ENCODE measurements at places on chromosomes 1 and 21.

DNA sequence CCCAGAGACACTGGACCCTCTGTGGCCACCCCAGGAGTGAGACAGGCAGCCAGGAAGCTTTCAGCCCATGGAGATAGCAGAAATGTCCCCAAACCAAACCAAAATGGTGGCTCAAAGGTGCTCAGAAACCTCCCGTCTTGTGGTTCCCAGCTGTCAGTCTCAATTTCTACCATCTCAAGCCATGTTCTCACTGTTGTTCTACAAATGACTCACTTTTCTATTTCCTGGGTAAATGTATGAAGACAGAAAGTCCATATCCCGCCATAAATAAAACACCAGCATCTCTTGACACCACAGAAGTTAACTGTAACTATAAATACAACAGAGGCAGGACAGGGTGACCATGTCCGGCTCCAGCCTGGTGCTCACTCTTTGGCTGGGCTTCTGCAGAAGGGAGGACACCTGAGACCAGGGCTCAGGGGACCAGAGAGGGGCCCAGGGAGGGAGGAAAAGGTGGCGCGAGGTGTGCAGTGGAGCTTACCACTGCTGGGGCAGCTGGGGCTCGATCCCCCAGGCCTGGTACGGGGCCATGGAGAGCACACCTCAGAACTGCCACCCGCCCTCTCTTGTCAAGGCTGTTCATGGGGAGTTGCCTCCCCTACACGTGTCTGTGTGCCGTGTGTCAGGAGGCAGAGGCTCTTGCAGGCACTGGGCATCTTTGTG lies 43.6 kb downstream of the EPHB2 start:
- DNase-seq, result no peak

GRCh38 chr1:111792249-111792648 lies 36.5 kb downstream of the DDX20 start:
- DNase-seq, result no peak

GRCh38 chr1:51280321-51280978 lies 44.4 kb downstream of the RNF11 start:
- DNase-seq, result no peak

GRCh38 chr1:22889213-22889827 lies 83.3 kb downstream of the LACTBL1 start:
- no peak for DNase-seq

DNA sequence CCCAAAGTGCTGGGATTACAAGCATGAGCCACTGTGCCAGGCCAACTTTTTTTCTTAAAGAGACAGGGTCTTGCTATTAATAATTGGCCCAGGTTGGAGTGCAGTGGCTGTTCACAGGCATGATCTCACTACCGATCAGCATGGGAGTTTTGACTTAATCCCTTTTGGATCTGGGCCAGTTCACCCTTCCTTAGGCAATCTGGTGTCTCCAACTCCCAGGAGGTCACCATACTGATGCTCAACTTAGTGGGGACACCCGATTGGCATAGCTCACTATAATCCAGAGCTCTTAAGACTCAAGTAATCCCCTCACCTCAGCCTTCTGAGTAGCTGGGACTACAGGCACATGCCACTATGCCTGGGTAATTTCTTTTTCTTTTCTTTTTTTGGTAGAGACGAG lies 64.2 kb upstream of the SCYL3 start:
- DNase-seq, result no peak

GRCh38 chr1:184210031-184210430 lies 158.5 kb downstream of the TSEN15 start:
- no peak for DNase-seq

DNA sequence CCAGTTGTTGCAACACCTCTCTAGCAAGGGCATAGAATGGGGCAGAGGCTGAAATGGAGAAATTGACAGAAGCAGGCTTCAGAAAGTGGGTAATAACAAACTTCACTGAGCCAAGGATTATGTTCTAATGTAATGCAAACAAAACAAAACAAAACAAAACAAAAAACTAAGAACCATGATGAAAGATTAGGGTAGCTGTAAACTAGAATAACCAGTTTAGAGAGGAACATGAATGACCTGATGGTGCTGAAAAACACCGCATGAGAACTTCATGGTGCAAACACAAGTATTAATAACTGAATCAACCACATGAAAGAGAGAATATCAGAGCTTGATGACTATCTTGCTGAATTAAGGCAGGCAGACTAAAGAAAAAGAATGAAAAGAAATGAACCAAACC lies 1707.7 kb downstream of the BRINP3 start:
- no peak for DNase-seq
